AG04449 (cell line): ENCODE measurements at places on chromosomes 6 and 20.

DNA sequence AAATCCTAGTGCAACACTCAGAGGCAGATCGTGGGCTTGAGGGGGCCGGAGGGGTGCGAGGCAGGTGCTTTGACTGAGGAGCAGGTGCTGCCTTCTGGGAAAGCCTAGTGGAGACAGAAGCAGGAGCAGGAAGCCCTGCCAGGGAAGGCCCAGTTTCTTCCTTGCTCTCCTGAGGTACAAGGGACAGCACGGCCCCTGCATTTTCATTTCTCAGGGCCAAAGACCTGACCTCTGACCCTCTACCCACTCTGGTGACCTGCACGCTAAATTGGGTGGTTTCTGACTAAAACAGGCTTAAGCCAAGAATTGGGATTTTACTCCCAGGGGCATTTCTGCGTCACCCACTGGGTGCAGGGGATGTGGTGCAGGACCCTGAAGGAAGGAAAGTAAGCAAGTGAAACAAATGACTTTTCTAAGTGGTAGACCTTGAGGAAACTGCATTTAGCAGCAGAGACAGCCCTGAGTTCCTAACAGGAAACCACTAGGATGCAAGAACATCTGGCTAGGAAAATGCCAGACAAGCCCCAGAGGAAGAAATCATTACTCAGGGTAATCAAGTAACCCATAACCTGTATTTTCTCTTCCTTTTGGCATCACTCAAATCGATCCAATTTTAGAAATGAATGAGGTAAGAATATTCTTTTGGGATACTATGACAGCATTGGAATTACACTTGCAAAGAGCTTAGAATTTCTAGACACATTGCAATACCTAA is 141.7 kb downstream of the CD164 start:
- no peak for DNase-seq

- DNase-seq: no peak
Measured at GRCh38 chr20:39206899-39207564, 244.9 kb downstream of the DHX35 start.

GRCh38 chr6:551405-551804 is 105.5 kb downstream of the HUS1B start:
- no peak for DNase-seq

- DNase-seq: no peak
Measured at GRCh38 chr20:45325371-45325770, 17.3 kb upstream of the MATN4 start.

DNA sequence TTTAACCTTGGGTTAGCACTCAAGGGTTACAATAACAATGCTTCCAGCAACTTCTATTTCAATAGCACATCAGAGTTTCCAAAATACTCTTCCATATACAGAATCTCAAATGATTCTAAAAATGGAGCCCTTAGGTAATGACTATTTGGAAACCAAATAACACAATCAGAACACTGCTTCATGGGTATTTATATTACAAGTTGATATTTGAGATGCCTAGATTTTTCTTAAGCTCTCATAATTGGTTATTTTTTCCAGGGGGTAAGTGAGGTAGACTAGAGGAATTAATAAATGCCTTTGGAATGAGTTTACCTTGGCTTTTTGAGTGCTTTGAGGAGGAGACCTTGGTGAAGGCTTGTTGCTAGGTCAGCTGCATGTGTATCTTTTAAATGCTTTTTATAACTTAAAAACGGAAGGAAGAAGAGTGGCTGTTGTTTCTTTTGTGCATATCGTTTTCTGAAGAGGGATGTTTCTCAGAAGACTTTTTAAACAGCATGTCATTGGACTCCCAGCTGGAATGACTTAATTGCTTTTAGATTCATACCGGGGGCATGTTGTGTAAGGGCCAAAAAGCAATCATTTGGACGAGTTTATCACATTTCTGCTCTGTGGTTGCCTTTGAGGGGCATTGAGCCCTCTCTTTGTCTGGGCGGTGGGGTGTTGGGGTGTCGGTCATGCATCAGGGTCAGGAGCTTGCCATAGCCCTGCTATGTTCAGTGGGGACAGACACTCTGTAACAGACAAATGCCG is 186.0 kb downstream of the DTNBP1 start:
- no peak for DNase-seq

- DNase-seq: peak; percentile 38
Measured at GRCh38 chr6:27188061-27188884, 59.2 kb upstream of the PRSS16 start.

DNA sequence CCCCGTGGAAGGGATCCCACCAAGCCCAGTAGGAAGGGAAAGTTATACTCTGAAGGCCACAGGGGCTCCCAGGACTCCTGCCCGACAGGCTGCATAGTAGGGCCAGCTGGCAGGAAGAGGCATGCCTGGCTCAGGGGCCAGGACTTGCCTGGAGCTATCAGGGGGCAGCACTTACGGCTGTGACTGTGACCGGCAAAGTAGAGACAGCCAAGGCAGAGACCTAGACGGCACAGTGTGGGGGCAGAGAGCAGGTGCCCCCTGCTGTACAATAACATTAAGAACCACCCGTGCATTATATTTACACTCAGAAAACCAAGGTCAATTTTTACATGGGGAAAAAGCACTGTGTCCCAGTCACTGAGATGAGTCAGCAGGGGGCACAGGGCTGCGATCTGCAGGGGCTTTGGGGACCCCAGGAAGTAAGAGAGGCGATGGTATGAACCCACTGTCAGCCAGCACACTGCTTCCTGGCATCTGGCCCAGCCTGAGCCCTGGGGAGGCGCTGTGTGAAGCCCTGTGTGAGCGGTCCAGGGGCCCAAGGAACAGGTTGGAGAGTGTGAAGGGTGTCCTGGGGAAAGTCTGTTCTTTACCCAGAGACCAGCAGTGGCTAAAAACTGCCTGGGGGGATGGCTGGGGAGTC is 9.9 kb downstream of the CCDC167 start:
- no peak for DNase-seq

DNA sequence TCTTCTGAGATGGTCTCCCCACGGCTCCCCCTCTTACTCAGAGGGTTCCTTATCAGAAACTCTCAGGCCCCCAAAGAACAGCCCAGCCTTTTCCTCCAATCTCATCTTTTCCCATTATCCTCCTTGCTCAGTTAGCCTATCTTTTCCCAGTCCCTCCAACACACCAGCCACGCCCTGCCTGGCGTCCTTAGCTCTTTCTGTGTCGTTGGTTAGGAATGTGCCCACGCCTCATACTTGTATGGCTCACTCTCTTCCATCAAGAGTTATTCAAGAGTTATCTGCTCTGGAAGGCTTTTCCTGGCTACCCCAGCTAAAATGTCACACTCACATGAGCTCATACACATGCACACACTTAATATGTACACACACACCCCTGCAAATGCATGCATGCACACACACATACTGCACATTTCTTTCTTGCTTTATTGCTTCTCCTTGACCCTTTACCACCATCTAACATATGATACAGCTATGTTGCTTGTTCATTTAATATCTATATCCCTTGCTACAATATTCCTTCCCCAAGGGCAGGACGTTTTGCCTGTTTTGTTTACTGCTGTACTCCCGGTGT is 37.6 kb downstream of the SLC2A10 start:
- peak; percentile 3 for DNase-seq

GRCh38 chr6:42532038-42532669 is 31.7 kb upstream of the UBR2 start:
- DNase-seq: no peak

DNA sequence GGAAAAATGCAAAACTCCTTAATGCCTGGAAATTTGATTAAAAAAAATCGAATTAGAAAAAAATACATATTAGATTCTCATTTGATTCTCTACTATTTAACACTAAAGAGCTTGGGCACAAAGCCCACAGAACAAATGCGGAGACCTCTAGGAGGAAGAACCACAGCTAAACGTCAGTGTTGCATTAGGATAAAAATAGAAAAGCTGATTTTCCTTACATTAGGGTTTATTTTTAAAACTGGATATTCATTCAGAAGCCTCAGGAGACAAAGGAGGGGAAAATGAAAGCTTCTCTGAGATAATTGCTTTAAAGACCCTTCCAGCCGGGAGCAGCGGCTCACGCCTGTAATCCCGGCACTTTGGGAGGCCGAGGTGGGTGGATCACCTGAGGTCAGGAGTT is 77.3 kb downstream of the ECT2L start:
- no peak for DNase-seq

DNA sequence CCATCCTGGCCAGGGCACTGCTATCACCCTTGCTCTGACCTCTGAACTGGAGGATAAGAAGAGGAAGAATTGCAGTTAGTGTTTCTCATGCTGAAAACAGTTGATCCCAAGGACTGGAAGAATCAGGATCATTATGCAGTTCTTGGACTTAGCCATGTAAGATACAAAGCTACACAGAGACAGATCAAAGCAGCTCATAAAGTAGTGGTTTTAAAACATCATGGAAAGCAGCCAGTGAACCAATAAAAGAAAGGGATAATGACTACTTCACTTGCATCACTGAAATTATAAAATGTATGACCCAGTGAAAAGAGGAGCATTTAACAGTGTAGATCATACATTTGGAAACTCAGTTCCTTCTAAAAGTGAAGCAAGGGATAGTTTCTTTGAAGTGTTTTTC is 47.7 kb downstream of the DNAH8 start:
- DNase-seq: no peak

DNA sequence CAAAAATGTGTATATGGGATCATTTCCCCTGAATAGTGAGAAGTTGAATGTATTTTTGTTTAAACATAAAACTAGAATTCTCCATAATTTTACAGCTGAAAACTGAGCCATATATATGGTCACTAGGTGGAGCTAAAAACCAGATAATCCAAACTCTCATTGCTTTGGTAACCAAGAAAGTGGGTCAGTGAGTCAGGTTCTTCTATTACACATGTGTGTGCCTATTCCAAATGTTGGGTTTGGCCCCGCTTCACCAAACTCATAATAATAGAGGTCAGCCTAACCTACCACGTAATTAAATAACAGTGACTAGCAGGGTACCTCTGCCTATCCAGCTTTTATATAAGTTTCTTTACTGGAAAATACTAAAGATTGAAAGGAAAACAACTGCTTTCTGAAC is 19.3 kb upstream of the RNGTT start:
- peak; percentile 26 for DNase-seq

DNA sequence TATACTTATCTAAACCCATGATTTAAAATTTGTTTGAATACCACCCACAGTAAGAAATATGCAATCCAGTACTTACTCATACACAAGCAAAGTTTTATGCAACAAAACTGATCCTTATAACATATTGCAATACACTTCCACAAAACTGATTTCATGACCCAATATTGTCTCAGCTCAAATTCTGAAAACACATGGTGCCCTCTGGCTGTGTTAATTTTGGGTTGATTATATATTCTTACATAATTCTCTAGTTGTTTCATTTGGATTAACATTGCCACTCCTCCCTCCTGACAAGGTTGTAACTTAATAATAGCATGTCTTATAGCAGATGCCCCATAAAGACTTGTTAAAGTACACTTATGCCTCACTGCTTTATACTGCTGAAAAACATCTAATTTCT is 73.0 kb upstream of the TULP1 start:
- DNase-seq: no peak

GRCh38 chr6:19713411-19713810 is 123.8 kb upstream of the ID4 start:
- no peak for DNase-seq

DNA sequence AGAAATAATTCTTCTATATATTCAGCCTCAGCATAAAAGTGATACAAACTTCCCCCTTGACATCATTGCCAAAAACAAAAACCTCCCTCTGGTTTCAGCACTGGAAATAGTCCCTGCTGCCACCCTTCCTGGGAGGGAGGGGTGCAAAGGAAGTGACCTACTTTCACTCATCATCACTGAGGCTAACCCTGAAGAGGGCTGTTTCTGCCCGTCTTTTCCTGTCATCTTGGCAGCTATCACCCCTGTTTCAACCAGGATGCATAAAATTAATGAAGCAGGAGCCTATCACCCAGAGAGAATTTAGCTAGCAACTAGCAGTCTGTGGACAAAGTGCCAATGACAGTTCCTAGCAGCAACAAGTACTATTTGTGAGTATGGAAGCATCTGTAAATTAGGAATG is 397.8 kb downstream of the LAMA2 start:
- no peak for DNase-seq

DNA sequence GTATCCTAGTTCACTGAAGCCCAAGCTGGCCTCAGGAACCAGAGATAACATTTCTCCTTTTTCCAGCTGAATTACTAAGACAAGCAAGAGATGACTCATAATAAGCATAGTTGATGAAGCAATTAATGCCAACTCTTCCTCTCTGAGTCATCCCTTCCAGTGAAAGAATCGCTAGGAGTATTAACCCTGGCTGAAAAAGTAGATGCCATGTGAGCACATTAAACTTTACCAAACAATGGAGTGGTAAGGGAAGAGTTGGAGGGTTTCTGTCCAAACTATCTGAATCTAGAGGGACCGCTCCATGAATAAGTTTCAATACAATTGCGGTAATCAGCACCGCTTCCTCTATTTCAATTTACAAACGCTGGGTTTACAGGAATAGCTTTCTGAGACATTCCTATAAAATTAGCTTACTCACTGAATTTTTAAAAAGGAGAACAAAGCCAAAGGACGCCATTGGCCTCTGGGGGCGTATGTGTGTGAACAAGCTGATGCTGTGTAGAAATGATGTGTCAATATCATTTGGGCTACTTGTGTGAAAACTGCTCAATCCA is 48.3 kb downstream of the ATXN1 start:
- peak; percentile 75 for DNase-seq

DNA sequence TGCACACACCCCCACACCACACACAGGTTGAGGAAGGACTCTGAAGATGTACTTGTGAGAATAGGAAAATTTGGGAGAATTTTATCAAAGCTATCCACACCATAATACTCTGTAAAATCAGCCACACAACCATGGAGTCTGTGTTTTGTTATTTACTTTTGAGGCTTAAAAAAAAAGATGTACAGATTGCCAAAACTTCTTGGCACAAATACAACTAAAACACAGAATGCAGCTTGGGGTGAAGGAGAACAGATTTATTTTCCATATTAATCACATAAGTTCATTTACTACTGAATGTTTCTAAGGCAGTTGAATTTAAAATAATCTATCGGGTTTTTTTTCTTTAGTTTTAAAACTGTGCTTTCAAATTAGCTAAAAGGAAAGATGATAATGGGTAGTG is 32.8 kb upstream of the KCNQ5 start:
- DNase-seq: no peak

DNA sequence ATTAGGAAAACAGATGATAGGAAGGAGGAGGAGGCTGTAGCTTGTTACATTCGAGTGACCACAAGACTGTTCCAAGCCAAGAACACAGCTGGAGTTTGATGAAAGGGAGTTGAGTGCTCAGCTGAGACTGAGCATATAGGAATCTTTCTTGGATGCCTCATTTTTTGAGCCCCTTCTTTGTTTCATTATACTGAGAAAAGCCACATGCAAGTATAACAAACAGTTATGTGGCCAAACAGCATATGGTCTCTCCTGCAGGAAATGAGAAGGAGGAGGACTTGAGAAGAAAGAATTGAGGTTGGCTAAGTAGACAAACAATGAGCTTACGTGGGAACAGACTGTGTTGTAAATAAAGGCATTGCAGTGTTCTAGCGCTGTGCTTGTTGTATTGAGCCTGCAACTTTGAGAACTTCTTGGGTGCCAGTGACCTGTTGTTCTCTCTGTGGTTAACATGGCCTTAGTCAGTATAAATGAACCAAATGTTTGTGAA is 78.3 kb downstream of the AKAP7 start:
- no peak for DNase-seq

GRCh38 chr20:23105193-23105592 is 19.1 kb upstream of the CD93 start:
- DNase-seq: no peak
